ENCODE measurements at places on chromosomes 3 and 15. TPM values are rescaled to one million over a fixed set of nuclear protein-coding genes. Genes with fewer than 3 reads are reported as not detected.

MME gene
- polyA plus RNA-seq: 5.3 TPM

DNA sequence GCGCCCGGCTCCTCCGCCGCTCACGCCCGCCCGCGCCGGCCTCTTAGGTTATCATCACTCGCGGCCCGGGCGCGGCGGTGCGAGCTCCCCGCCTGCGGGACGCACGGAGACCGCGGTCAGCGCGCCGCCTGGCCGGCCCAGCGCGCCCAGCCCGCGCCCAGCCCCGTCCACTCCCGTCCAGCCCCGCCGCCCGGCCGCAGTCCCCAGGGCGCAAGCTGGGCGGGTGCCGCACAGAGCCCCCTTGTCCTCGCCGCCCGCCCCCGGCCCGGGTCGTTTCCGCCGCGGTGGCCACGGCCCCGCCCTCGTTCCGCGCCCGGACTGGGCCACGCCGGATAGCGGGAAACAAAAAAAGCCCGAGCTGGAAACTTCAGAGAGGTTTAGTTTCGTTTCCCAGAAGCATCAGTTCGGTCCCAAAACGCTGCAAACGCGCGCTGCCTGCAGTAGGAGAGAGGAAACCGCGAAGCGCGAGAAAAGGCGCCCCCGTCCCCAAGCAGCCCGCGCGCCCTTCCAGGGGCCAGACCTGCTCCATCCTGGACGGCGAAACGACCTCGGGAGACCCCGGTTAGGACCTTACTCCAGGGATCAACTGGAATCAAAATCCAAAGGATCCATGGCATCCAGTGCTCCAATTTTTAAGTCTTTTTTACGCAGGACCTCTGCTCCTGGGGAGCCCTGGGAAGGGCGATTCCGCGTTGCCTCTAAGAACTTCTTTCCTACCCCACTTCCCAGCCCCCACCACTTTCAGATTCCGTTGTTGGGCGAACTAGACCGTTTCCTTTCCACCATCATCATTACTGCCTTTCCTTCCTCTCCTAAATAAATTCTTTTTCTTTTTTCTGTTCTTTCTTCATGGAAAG is at the start of gene ATP10A:
Gene ATP10A, minus strand, starts transcription at position 217 of the 857 bp plus-strand sequence. CDS start 231 bp downstream, outside the sequence.
- peak; percentile 75 for DNase-seq

APBA2 gene
- polyA plus RNA-seq: 4.4 TPM

DNA sequence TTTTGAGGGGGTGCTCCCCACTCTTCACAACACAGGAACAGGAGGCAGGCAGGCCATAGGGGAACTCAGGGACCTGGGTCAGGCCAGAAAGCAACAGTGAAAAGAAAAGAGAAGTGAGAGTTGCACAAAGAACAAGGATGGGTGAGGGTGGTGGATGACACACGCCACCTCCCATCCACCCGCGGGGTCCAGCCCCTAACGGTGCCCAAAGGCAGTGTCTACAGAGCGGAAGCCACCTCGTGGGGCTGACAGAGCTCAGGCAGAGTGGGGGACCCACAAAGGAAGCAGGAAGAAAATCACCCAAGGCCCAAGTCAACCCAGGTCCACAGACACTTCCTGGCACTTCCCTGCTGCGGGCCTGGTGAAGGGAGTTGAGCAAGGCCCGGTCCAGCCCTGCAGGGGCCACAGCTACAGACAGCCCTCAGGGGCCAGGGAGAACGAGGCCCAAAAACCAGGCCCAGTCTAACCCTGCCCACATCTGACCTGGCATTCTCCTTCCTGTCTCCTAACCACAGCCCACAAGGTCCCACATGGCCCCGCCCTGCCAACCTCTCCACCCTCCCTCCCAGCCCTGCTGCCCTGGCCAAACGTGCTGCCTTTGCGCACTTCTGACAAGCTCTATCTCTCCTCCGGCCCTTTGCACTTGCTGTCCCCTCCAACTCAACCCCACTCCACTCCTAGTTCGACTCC is 5.9 kb downstream of the NUP210 start:
- no peak for DNase-seq

TTLL13 gene
- polyA plus RNA-seq: not detected

CCRL2 gene
- polyA plus RNA-seq: 0.74 TPM

FBXW12 gene
- 0.14 TPM for polyA plus RNA-seq

DNA sequence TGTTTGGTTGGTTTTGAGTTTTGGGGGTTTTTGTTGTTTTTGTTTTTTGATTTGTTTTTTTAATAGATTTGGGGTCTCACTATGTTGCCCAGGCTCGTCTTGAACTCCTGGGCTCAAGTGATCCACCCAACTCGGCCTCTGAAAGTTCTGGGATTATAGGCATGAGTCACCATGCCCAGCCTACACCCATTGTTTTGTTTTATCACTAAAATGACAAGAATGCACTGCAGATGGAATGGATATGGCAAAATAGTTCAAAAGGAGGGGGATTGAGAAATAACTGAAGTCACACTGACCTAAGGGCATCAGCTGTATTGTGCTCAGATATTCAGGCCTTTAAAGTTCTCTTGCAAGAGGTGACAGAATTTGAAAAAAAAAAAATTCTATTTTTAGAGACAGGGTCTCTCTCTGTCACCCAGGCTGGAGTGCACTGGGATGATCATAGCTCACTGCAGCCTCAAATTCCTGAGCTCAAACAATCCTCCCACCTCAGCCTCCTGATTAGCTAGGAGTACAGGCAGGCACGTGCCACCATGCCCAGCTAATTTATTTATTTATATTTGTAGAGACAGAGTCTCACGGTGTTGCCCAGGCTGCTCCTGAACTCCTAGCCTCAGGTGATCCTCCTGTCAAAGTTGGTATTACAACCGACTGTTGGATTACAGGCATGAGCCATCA is 4.4 kb upstream of the RASA2 start:
- DNase-seq: no peak

CMTM6 gene
- polyA plus RNA-seq: 19.8 TPM

- no peak for DNase-seq
These were observed 116.2 kb upstream of the LRRFIP2 start for GRCh38 chr3:37290551-37290950.

- DNase-seq: no peak
These were observed 18.4 kb downstream of the UMPS start for GRCh38 chr3:124748560-124749198.

- no peak for DNase-seq
These were observed 420.6 kb downstream of the MECOM start for GRCh38 chr3:169242708-169243513.

DNA sequence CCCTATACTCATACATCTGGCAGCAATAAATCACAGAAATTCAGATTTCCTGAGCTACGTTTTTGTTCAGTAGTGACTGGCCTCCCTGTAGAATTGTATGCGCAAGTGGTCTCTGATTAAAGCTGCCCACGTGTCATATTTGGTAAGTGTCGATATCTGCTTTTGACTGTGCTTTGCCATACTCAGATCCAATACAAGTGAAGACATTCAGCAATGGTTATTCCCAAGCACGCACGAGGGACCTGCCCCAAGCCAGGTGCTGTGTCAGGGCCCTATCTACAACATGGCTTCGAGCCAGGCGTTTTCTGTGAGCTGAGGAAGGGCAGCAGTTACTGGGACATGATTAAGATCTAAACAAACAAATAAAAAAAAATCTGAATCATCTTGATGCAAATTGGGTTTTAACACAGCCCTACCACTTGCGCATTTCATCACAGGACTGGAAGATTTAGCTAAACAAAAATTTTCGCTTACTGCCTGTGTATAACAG is 47.2 kb upstream of the ICE2 start:
- no peak for DNase-seq

- no peak for DNase-seq
These were observed 495.8 kb downstream of the NTRK3 start for GRCh38 chr15:87760547-87761314.

- no peak for DNase-seq
These were observed 21.6 kb downstream of the MCTP2 start for GRCh38 chr15:94252906-94253491.

DNA sequence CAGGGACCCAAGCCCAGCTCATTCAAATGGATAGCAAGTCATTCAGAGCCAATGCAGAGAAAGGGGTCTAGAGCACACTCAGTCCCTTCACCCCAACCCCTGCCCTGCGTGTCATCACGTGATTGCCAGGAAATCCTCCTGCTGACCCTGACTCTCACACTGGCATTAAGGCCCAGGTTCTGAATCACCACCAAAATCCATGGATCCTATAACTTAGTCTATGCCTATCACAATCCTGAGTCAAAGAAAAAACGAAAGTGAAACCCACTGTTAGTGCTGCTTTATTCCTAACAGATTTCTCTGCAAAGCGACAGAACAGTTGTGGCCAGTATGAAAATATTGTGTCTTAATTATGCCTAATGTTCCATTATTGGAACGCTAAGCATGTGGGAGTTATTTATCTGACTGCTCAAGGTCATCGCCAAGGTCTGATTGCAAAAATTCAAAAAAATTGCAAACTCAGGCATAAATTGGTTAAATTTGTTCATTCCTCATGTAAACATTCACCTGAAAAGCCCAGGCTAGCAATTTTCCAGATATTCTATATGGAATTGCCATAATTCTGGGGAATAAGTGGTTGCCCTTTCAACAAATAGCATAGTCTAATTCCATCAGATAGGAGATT is 108.7 kb upstream of the EIF1B start:
- DNase-seq: no peak

- no peak for DNase-seq
These were observed 8.5 kb upstream of the CTXND1 start for GRCh38 chr15:80260551-80260950.

CCDC33 gene
- polyA plus RNA-seq: not detected

GRCh38 chr3:42701371-42702065 is 1.1 kb downstream of the HHATL start:
- peak; percentile 25 for DNase-seq

GRCh38 chr3:12186046-12186445 is 27.3 kb upstream of the TIMP4 start:
- no peak for DNase-seq

DPPA4 gene
- 0.94 TPM for polyA plus RNA-seq
